ENCODE measurements at places on chromosomes 7 and 10. TPM values are rescaled to one million over a fixed set of nuclear protein-coding genes. Genes with fewer than 3 reads are reported as not detected.

SFTPA2 gene
- total RNA-seq = not detected

C10orf67 gene
- not detected for total RNA-seq

ZNF655 gene
- 23.1 TPM for total RNA-seq

OR2A7 gene
- total RNA-seq = 0.79 TPM

STEAP4 gene
- total RNA-seq = not detected

CREB5 gene
- total RNA-seq = 18.5 TPM

FGL2 gene
- total RNA-seq = not detected

PMPCB gene
- total RNA-seq = 44.3 TPM

SPDYE5 gene
- not detected for total RNA-seq

CTTNBP2 gene
- total RNA-seq = 0.12 TPM

SFXN4 gene
- 24.4 TPM for total RNA-seq

EVX1 gene
- not detected for total RNA-seq

- no peak for DNase-seq
Observed at GRCh38 chr7:150784120-150784736, 15.9 kb downstream of the TMEM176B start.

DNA sequence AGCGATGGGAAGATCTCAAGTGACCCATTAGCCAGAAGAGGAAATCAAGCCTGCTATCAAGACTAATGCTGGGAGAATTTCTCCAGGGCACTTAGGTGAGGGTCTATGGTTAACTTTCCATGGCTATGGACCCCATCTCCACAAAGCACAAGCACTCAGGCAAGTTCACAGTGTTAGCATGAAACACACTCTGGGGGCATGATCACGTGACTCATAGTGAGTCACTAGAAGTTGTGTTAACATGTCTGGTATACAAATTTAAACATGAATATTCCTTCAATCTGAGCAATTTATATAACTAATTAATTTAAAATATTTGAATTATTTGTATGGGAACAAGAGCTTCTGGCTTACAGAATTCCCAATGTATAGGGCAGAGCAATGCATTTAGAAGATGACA lies 131.8 kb downstream of the FAM204A start:
- no peak for DNase-seq

- no peak for DNase-seq
Observed at GRCh38 chr7:7832518-7832917, 114.1 kb upstream of the RPA3 start.

GRCh38 chr7:17234398-17235031 lies 63.9 kb upstream of the AHR start:
- peak; percentile 65 for DNase-seq

- no peak for DNase-seq
Observed at GRCh38 chr7:113698556-113699220, 220.1 kb downstream of the PPP1R3A start.

DNA sequence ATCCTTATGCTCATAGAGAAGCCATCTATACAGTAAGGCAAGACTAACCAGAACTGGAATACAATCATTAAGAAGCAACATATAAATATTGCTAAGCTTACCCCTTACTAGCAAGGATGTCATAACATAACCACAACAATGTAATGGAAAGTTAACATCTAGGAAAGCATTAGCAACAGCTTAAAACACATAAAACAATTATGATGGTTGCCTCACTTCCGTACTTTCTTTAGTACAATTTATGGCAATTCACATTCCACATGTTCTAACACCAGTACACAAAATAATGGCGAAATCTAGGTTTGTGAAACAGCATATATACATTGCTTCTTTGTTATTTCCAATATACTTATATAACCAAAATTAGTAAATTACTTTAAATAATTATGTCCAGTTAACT lies 195.0 kb downstream of the AHR start:
- no peak for DNase-seq

DNA sequence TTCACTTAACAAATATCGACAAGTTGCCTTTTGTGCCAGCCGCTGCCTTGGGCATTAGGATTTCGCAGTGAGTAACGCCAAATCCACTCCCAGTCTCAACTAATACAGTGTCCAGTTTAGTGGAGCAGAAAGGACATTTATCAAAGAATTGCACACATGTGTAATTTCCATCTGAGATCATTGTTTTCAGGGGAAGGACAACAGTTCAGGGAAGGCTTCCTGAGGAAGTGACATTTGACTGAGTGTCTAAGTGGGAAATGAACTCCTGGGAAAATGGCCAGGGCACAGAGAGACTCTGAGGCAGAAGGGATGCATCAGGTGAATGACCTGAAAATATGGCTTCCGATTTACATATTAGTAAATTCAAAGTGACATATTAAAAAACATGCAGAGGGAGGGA lies 89.4 kb downstream of the ITGA8 start:
- no peak for DNase-seq

- DNase-seq = no peak
Observed at GRCh38 chr7:10076660-10077300, 896.9 kb upstream of the PHF14 start.

DNA sequence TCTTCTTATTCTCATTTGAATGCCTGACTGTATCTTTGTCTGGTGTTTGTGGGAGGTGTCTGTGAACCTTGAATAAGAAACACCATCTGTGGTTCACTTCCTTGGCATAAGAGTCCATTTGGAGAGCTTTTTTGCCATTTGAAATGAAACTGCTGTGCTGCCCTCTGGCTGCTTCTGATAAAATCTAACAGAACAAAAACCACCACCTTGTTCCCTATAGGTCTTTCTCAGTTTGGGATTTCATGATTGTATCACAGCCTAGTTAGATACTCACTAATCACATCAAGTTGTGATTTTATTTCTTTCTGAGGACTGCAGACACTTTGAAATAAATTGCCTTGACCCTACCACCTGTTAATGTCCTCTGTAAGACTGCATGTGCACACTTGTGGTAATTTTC lies 102.7 kb upstream of the FAM13C start:
- DNase-seq = no peak

DNA sequence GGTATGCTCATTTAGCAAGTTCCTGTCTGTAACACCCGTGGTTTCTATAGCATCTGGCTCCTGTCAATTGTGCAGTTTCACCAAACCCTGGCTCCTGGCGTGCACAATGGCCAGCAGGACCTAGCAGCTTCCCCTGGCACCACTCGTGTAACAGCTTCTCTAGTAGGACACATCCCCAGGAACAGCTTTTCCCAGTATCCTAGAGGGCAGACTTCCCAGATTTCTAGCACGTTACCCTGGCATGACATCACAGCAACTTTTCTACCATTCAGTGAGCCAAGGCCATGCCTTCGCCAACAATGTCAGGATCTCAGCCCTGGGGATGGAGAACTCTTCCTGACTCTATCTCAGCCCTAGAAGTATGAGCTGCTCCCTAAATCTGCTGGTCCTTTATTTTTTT lies 6.5 kb downstream of the YME1L1 start:
- DNase-seq = no peak

GRCh38 chr10:13703997-13704536 lies 117.3 kb downstream of the PRPF18 start:
- no peak for DNase-seq

- DNase-seq = no peak
Observed at GRCh38 chr7:102917436-102918353, 4.9 kb downstream of the LRRC17 start.

DNA sequence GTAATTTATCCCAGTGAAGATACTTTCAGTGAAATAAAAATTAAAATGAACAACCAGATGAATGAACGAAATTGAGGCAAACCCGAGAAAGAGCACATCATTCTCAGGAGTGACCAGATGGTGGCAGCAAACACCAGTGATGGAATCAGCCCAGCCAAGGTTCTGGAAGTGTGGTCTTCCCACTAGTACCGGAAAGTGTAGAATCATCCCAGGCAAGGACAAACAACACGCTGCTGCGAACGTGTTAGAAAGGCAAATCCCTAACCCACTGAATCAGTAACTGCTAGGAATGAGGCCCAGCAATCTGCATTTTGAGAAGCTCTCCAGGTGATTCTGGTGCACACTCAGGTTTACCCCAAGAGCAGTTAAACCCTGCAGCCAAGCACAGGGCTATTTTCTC lies 15.5 kb upstream of the SLC18A3 start:
- peak; percentile 54 for DNase-seq

- no peak for DNase-seq
Observed at GRCh38 chr7:110418659-110419280, 672.2 kb upstream of the LRRN3 start.

GRCh38 chr10:84059526-84059925 lies 79.8 kb upstream of the GHITM start:
- no peak for DNase-seq

DNA sequence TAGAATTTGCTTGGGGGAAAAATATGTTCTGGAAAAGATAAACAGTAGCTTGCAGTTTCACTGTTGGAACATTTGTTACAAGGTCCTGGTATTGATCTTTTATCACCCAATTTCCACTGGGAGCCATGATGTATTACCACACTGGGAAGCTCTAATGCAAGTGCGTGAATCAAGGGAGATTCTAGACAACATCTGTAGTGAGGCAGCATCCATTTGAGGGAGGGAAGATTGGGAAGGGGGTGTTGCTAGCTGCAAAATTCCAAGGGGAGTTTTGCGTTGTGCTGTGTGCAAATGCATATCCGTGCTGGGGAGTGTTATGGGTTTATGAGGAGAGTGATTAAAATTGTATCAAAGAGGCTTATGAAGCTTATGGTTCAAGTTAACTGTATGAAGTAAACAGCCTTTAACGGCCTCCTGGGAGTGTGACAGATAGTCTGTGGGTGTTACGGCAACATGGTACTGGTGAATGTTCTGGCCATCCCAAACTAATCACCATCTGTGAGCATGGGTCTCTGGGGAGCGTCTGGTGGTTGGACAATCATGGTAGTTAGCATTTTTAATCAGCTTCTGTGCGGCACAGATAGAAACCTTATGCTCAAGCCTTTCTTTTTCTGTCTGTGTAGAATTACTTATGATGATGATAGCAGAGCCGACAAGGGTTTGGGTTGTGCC lies 601.9 kb upstream of the GALNT17 start:
- DNase-seq = no peak

- DNase-seq = peak; percentile 52
Observed at GRCh38 chr10:70558871-70559810, 43.4 kb downstream of the PRF1 start.

- DNase-seq = no peak
Observed at GRCh38 chr10:351770-352334, 216.6 kb downstream of the ZMYND11 start.

DNA sequence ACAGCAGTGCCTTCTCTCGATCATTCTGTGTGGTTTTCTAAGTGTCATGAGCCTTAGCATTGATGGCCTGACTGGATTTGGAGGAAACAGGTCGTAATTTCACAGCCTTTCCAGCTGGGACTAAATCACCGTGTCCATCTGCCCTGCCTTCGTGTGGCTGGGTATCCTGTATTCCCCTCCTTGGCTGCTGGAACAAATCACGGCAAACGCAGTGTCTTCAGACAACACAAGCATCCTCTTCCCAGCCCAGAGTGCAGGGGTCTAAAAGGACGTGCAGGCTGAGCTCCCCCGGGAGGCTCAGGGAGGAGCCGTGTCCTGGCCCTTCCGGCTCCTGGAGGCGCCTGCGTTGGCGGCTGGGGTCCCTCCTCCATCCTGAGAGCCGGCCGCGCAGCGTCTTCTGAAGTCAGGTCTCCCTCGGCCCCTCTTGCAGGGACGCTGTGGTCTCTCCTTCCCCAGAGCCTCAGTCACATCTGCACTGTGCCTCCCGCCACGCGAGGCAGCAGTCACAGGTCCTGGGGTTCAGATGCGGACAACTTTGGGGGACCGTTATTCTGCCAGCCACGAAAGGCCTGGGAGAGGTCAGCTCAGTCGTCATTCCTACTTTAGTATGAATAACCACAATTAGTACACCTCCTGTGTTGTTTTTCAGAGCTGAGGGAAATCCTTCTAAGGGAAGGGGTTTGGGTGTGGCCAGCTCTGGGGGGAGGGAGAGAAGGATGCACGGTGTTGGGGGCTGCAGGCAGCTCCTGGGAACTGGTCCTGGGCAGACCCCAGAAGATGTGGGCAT lies 41.1 kb downstream of the FAM20C start:
- no peak for DNase-seq

DNA sequence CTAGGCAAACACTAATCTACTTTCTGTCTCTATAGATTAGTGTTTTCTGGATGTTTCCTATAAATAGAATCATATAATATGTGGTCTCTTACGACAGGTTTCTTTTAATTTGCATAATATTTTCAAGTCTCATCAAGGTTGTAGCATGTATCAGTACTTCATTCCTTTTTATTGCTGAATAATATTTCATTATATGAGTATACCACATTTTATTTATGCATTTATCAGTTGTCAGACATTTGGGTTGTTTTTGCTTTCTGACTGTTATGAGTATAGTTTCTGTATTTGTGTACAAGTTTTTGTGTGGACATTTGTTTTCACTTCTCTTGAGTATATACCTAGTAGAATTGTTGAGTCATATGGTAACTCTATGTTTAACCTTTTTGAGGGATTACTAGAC lies 48.2 kb downstream of the SHOC2 start:
- DNase-seq = no peak

- no peak for DNase-seq
Observed at GRCh38 chr10:15197276-15197675, 28.8 kb upstream of the NMT2 start.

DNA sequence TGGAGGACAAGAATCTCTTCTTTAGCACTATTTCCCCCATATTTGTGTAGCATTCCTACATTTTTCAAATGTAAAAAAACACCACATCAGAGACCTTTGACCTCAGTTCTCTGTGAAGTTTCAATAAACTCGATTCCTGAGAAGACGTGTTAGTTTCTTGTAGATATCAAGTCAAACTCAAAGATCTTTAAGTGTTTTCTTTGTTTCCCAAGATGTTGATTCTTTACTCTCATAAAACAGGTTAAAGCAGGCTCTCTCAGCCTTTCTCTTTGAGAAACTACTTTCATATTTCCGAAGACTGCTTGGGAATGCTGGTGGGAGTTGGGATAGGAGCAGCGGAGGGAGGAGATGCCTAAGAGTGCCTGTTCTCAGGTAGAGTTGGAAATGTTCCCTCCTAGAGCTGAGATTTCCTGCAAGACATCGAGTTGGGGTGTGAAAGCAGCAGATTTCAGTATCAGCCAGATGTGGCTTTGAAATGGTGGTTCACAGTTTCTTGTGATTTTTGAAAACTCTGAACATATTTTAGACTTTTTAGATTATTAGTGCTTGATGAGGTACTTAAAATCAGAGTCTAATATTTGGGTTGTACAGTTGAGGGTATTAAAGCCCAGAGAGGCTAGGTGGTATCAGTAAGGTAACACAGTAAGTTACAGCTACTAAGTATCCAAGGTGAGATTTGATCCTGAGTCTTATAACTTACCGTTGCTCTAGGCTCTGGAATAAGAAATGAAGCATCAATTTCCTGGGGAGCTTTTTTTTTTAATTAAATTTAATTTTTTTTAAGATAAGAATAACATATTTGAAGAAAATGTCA lies 13.9 kb downstream of the ADK start:
- no peak for DNase-seq

DNA sequence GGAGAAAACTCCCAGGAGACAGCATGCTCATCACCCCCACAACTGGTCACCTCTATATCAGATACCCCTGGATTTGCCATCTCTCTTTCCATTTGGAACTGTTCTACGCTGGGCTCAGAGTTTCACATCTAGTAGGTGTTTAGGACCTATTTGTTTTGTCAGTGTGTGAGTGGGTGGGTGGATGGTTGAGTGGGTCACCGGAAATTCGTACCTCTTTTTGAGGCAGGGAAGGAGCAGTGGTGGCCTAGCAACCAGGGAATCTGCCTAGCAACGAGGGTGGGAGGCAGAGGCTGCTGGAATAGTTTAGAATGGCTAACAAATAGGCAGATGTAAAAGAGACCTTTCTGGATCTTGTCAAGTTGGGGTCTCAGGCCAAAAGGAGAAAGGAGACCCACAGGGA lies 23.2 kb upstream of the SLF2 start:
- DNase-seq = no peak

- DNase-seq = no peak
Observed at GRCh38 chr7:102469972-102470825, 5.4 kb downstream of the LRWD1 start.

GRCh38 chr7:100667331-100668068 lies 6.0 kb upstream of the GNB2 start:
- no peak for DNase-seq
